Peyer's patch (tissue), 4 donors: ENCODE measurements at places on chromosomes 13 and 19. TPM values are rescaled to one million over a fixed set of nuclear protein-coding genes. Genes with fewer than 3 reads are reported as not detected.

DNA sequence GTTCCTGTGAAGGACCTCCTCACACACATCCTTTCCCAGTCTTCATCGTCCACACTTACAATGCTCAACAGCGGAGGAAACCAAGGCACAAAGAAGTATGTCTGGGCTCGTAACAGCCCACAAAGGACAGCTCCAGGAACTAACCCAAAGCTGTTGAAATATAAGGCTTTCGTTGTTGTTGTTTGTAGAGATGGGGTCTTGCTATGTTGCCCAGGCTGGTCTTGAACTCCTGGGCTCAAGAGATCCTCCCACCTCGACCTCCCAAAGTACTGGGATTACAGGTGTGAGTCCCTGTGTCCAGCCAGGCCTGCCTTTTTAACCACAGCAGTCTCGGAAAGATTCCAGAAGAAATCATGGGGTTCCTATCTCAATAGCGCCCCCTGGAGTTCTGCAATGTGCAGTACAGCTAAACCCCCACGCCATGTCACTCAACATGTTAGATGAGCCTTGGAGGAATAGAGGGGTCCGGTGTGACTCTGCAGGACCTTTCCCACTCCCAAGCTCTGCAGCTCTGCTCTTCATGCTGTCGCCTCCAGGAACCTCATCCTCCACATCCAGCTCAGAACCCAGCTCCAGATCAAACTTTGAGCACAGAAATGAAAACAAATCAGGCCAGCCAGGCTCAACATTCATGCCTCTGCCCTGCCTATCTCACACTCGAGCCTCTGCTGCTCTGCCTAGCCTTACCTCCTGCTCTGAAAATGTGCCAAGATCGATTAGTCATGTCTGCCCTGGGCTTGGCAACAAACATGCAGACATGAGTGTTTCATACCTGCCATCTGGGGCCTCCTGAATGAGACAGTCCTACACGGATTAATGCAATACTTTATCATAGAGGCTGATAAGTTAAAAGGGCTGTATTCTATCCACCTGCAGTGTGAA is 7.5 kb downstream of the PLA2G4C start:
- no peak for DNase-seq

GRCh38 chr13:99366075-99366987 is 59.1 kb upstream of the GPR183 start:
- no peak for DNase-seq

DNA sequence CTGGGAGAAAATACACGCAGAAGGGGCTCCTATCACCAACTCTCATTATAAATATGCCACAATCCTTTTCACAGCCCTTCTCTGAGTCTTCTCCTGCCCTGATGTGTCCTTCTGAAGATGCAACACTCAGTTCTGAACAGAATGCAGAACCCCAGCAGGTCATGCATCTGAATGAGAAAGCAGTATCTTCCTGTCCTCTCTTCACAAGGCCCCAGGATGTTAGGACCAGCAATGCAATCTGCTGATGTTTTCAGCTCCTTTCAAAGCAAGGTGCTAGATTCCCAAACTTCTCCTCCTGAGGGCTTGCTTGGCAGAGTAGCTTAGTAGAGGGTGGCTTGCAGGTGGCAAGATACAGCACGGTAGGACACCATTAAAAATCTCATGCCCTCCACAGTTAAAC is 22.3 kb upstream of the DOCK9 start:
- no peak for DNase-seq

DNA sequence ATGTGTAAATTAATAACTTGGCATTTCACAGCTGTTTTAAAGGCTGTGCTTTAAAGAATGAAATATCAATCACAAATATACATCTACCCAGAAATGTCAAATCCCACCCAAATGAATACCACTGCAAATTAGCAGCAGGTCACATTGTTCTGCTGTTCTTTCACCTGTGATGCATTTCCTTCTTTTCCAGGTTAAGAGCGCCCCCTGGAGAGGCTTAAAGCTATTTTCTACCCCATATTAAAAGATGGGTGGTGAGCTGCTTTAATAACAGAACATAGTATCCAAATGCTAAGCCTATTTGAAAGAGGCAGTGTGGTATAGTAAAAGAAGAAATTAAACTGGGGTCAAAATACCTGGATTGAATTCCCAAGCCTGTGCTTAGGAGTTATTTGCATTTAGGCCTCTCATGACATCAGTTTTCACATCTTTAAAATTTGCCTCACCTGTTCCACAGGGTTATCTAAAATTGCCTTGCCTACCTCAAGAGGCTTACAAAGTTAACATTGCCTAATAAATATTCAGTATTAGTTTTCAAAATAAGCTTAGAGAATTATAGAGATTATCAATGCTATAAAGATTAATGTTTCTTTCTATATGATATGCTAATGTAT is 396.9 kb upstream of the SLITRK5 start:
- DNase-seq: no peak

Gene COX7A1
- 2.7 TPM for total RNA-seq

DNA sequence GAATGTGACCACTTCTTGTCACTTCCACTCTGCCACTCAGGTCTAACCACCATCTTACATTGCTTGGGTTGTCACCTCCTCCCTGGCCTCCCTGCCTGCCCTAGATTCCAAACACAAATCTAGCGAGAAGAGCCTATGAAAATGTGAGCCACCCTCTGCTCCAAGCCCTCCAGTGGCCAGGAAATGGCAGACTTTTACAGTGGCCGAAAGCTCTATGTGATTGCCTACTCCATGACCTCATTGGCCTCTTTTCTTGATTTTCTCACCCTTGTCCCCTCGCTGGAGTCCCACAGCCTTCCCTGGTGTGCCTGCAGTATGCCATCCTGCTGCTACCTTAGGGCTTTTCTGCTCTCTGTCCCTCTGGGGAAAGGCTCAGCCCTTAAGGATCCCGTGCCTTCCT is 84.2 kb downstream of the LRCH1 start:
- no peak for DNase-seq
